Glutamatergic neuron (in vitro differentiated cells): ENCODE measurements at places on chromosomes 3 and 15.

DNA sequence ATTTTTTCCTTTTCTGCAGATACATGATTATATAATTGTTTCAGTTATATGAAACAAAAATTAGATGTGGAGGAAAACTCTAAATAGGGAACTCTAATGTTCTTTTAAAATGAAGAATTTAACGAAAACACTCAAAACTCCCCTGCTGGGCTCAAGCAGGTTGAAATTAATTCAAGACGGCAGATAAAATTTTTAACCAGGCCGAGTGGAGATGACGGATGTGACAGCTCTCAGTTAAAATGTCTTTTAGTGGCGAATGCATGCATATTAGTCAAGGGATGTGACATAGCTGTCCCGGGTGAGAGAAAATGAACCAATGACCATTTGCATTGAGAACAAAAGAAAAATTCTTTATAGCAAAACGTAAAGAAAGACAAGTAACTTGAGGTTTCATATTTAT lies 110.1 kb downstream of the ROBO2 start:
- DNase-seq: no peak

- DNase-seq: no peak
These were observed 59.7 kb downstream of the ATP8B4 start for GRCh38 chr15:50059203-50059772.

GRCh38 chr3:168581771-168582225 lies 486.1 kb upstream of the GOLIM4 start:
- DNase-seq: peak; percentile 29

- no peak for DNase-seq
These were observed 103.1 kb downstream of the TMEM266 start for GRCh38 chr15:76162784-76163456.

DNA sequence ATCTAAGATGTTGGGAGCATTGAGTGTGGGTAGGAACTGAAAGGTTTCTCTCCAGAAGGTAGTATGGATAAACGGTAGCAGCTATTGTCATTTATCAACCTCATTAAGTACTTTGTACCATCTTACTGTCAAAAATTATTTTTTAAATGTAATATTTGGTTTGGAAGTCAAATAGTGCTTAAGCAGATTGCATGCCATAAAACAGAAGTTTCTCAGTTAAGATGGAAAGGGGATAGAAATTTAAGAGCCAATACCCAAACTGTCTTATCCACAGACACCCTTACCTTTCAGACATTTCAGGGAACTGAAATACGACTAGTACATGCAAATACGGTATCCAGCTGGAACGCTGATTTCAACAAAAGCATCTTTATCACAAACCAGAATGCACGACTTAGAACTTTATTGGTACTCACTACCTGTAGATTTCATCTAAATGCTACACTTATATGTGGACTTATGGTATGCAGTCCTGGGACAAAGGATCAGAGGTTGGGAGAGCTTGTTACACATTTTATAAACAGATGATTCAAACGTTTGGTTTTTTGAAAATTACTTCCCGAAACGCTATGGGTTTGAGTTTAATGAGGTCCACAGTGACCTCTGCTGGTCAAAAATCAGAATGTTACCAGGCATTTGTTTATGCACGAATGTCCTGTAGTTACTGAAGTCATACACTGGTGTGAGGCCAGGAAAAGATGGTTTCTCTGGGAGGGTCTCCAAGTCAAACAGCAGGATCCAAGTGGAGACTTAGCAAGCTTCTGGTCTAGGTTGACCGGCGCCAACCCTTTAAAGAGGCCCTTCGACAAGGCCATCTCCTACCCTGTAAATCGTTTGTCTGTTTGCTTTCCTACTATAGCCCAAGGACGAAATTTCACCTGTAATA lies 45.7 kb upstream of the DUT start:
- peak; percentile 22 for DNase-seq

GRCh38 chr3:13111873-13112520 lies 38.8 kb upstream of the IQSEC1 start:
- no peak for DNase-seq

DNA sequence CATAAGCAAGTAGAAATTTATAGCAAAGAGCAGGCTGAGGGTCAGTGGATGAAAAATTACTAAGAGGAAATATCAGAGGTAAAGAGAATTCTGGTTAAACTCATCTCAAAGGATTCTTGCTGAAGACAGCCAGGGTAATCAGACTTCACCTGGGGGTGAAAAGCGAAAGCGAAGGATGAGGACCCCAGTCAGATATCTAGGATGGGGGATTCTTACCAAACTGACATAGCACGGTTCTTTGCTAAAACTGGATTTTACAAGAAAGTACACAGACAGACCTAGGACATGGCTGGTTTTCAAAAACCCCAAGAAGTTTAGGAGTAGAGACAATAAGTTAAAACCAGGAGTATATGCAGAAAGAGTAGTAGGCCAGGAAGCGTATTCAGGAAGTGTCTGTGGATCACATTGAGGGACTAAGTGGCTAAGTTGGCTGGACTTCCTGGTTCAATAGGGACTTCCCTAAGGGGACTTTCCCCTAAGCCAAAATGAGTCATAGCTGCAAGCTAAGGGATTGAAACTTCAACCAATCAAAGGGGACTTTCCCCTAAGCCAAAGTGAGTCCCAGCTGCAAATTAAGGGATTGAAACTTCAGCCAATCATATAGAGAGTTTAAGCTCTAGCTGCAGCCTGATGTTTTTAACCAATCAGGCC lies 2.4 kb upstream of the CFAP91 start:
- DNase-seq: no peak

DNA sequence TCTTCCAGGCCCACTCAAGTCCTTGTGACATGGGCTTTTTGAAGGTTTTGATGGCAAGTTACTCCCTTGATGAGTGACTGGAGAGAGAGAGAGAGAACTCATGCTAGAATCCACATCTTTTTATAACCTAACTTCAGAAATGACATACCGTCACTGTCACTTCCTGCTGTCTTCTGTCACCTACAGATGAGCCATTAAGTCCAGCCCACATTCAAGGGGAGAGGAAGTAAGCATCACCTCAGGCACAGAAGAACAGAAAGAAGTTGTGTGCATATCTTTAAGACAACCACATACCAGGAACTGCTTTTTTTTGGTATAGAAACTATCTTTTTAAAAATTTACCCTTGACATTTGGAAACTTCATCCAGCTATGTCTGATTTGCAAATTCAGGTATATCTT lies 16.6 kb upstream of the TXNRD3 start:
- no peak for DNase-seq

DNA sequence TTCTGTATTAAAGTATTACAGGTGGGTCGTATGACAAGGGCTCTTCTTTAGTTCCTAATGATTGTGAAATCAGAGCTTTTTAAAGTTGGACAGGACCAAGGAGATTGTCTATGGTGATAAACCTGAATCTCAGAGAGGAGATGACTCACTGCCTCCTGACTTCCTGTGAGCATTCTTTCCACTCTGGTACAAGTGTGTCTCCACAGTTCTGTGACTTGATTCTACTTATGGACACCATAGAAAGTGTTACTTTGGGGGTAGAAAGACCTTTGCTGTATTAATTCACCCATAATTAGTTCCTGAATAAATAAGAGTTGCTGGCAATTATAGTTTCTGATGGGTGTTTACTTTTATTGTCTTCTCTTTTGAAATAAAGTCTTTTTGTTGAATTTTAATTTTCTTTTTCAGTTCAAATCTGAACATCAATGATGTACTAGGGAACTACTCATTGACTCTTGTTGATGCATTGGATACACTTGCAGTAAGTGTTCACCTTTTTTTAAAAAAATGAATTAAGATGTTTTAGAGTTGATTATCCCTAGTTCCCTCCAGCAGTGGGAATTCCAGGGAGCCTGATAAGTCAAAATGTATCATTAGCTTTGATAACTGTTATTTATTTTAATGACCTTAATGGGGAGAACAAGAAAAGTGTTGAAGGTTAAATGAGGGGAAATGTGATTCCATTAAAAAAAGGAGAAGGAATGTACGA lies 7.4 kb downstream of the EDEM1 start:
- no peak for DNase-seq

DNA sequence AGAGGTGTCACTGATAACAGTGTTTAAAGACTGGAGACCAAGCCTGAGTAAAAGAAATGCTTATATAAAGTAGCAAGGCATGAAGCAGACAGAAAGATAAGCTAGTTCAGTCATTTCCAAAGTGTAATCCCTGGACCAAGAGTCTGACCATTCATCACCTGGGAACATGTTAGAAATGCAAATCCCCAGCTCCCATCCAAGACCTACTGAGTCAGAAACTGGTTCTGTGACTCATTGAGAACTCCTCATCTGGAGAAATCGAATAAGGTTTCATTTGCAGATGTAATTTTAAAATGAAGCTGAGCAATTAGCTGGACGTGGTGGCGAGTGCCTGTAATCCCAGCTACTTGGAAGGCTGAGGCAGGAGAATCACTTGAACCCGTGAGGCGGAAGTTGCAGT lies 473.9 kb upstream of the UBE2E2 start:
- no peak for DNase-seq

DNA sequence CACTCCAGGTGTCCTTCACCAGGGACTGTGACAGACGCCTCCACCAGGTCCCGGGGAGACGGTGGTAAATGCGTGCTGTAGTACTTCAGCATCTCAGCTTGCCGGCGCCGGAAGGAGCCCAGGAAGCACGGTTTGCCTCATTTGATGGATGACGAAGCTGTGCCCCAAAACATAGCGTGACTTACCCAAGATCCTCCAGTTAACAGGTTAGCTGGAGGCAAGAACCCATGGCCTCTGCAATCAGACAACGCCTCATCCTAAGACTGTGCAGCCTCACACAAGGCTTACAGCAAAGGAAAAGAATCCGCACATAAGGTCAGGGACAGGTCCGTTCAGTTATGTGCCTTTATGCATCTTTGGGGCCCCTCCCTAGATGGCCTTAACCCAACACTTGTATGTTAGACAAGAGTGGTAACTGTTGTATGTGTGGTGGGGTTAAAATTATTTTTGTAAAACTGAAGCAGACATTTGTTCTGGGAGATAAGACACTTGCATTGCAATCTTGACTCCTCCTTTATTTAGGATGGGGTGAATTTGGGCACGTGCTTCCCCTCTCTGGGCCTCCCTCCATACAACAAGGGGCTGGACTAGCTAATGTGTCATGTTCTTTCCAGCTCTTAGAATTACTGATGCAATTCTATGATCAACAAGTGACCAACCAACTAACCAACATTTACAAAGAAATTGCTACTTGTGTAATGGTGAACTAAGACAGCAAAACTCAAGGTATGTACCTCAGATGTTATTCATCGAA lies 39.4 kb downstream of the VGLL4 start:
- DNase-seq: no peak

GRCh38 chr3:45665101-45665572 lies 24.1 kb upstream of the SACM1L start:
- DNase-seq: no peak

GRCh38 chr15:95347837-95348236 lies 982.7 kb upstream of the NR2F2 start:
- no peak for DNase-seq

DNA sequence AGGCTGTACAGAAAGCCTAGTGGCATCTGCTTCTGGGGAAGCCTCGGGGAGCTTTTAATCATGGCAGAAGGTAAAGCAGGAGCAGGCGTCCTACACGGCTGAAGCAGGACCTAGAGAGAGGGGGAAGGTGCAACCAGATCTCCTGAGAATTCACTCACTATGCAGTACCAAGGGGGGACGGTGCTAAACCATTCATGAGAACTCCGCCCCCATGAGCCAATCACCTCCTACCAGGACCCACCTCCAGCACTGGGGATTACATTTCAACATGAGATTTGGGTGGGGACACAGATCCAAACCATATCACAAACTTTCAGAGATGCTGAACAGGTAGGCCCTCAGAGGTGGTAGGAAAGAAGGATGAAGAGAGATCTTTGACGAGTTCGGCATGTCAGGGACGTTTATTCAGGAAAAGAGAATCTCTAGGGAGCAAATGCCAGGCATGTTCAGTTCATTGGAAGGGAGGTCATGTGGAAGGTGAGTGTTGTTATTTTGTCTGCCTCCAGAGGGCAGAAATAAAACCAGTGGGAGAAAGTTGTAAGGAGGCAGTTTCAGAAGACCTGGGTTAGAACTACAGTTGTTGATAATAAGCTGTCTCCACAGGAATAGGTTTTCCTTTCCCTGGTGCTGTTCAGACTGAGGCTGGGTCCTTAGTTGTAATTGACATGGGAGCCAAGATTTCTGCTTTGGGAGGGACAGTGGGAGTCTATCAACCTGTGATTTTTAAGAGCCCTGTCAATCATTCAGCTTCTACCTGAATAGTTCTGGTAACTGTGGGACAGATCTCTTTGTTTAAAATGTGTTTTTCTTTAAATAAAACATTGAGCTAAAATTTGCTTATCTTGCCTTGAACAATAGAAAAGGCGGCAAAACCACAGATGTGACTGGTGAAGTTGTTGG lies 4.3 kb upstream of the FNDC3B start:
- DNase-seq: no peak

- DNase-seq: no peak
These were observed 58.3 kb downstream of the NSUN3 start for GRCh38 chr3:94121161-94121560.

DNA sequence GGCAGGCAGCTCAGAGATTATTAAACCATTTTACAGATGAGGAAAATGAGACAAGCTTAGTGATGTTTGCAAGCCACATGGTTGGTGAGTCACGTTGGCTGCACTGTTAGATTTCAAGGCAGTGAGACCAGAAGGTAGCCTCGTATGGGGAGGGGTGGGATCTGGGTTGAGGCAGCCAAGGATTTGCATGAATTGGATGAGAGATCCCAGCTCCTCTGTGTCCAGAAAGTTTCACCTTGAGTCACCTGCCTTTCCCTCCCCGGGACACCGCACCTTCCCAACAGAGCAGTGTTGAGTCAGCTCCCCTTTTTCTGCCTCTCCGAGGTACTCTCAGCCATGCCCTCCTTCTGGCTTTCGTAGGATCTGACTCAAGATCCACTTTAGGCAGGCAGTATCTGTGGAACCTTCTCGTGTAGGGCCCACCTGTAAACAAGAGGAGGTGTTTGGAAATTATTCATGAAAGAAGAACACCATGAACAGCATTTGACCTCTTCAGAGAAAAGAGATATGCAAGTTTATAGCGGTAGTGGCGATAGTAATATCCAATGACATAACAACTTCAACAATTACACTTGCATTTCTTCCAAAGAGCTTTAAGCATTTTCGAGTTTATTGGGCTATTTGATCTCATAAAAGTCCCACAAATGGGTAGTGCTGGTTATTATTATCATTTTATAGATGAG lies 46.8 kb upstream of the VPS8 start:
- DNase-seq: no peak

- DNase-seq: no peak
These were observed 3.7 kb downstream of the ZNF280D start for GRCh38 chr15:56729561-56729960.

GRCh38 chr3:4994823-4995499 lies 15.7 kb downstream of the BHLHE40 start:
- DNase-seq: no peak

- DNase-seq: no peak
These were observed 112.7 kb downstream of the CHSY1 start for GRCh38 chr15:101138913-101139880.

DNA sequence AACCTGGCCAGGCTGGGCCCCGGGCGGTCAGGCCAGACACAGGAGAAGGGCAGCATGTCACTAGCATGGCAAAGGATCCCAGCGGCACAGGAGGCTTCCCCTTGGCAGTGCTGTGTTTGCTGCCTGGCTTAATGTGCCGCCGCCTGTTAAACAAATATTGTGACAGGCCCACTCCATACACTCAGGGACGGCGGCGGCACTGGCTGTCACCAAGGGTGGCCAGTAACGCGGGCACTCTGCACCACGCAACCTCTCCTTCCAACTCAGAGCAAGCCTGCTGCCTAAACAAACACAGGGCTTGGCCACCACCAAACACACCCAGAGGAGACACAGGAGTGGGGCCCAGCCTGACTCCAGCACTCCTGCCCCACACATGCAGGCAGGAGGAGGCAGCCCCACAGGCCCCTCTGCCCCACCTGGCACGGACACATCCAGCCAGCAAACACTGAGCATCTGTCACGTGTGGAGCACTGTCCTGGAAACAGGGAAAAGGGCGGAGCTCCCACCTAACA lies 48.0 kb downstream of the TPRA1 start:
- DNase-seq: no peak
